ENCODE measurements at places on chromosomes 5 and 9.

- DNase-seq: peak; percentile 88
These were observed at the start of gene TBC1D9B for GRCh38 chr5:179907556-179908324. TSS of gene TBC1D9B (minus strand) at chr5:179907897. CDS start at chr5:179907821, 76 bp downstream.

GRCh38 chr5:107597803-107598202 is 72.9 kb downstream of the EFNA5 start:
- DNase-seq: no peak

- DNase-seq: no peak
These were observed 10.7 kb downstream of the STK32A start for GRCh38 chr5:147245381-147246165.

GRCh38 chr5:102902135-102902448 is 147.0 kb downstream of the PAM start:
- peak; percentile 24 for DNase-seq

DNA sequence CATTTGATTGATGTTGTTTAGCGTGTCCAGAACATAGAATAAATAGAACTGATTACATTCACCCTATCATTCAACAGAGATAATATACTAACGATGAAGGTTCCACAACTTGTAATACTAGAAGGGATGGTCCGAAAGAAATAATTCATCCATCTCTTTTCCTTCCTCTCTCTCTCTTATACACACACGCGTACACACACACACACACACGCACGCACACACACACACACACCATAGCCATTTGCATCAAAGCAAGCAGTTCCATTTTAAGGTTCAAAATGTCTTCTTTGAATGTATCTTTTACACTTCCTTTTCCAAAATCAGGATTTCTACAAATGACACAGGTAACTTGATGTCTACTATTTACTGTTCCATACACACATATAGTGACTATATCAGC is 887 bp downstream of the GDA start:
- no peak for DNase-seq

DNA sequence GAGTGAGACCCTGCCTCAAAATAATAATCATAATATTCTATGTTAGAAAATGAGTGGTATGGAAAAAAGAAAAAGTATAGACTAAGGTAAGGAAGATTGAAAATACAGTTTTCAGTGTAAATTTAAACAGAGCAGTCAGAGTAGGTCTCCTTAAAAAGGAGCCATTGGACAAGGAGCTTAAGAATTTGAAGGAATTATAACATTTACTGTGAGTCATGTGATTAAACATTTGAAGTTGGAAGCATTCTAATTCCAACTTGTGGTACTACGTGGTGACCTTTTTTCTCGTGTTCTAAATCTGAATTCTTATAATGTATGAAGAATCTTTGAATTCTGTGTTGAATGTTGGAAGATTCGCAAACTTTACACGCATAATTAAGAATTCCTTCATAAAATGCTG is 39.3 kb upstream of the TMEM171 start:
- no peak for DNase-seq

DNA sequence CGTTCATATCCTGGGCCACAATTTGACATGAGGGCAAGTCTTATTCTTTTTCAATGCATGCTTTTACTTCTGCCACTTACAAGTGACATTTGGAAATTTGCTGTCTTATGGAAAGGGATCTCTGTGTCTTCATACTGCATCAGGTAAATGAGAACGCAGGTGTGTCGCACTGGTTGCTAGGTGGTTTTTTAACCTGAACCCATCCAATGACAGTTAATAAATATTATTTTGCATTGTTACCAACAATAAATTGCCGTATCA is 1.1 kb downstream of the ADAMTS16 start:
- peak; percentile 6 for DNase-seq

- no peak for DNase-seq
These were observed 149.1 kb downstream of the MAST4 start for GRCh38 chr5:66745297-66745696.

Measured in astrocyte of the hippocampus (primary cell).